Kasumi-1 (cell line): ENCODE measurements at places on chromosomes 7 and 10.

DNA sequence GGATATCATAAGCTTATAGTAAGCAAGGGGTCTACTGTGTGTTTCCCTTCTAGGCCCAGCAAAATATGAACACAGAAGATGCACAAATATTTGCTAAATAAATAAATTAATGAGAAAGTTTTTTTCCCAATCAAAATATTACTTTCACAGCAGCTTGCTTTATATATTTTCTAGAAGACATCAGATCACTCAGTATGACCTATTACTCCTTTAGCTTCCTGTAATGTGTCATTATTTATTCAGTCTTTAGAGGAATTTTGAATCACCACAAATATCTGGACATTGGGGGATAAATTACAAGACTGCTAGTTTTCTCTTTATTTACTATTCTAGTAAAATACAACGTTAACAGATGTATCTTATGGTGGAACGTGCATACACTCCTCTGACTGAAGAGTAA, 765.8 kb upstream of the POM121L12 start:
- DNase-seq = no peak

- no peak for DNase-seq
Observed at GRCh38 chr7:25846722-25847121, 305.3 kb upstream of the NFE2L3 start.

DNA sequence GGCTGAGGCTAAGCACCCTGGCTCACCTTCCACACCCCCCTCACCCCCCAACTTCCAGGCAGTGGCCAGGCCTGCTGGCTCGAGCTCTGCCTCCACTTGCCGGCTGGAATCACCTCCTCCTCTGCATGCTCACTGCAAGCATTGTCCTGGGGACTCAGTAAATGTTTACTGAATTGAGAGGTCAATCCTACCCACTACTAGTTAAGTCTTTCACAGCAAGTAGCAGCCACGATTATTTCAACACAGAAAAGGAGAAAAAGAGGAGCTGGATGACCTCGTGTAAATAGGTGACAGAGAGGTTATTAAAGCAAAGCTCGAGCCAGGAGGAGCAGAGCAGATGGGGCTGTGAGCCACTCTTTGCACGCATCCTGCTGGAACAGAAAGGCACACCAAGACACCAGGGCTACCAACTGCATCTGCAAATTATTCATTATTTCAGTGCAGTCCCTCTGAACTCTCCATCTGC, 32.1 kb downstream of the HIPK2 start:
- no peak for DNase-seq

GRCh38 chr7:53744403-53744760, 708.9 kb downstream of the POM121L12 start:
- no peak for DNase-seq

GRCh38 chr7:116185956-116186355, 24.4 kb upstream of the TES start:
- no peak for DNase-seq

GRCh38 chr10:132776821-132777220, 9.1 kb downstream of the NKX6-2 start:
- no peak for DNase-seq
